Adrenal gland (tissue), 19 donors: ENCODE measurements at places on chromosomes 11 and 22.

DNA sequence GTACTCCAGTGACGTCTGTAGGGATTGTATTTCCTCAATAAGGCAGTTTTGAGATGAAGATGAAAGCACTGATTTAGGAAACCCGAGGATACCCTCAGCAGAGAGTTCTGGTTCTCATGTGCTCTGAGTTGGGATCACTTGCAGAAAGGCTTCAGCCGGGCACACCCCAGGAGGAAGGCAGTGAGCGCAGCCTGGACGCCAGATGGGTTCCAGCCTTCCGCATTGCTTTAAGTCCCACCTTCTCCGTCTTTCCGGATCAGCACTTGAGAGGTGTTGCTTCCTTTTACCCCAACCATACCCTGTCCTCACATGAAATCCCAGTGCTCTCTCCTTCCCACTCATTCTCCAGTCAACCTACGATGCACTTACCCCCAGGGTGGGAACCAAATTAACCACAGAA lies 239.5 kb upstream of the CADM1 start:
- no peak for DNase-seq

GRCh38 chr22:25219211-25219689 lies at the start of gene CRYBB2:
Gene CRYBB2 (plus strand): TSS chr22:25219639. CDS start chr22:25221430, 1,791 bp downstream.
- no peak for DNase-seq

DNA sequence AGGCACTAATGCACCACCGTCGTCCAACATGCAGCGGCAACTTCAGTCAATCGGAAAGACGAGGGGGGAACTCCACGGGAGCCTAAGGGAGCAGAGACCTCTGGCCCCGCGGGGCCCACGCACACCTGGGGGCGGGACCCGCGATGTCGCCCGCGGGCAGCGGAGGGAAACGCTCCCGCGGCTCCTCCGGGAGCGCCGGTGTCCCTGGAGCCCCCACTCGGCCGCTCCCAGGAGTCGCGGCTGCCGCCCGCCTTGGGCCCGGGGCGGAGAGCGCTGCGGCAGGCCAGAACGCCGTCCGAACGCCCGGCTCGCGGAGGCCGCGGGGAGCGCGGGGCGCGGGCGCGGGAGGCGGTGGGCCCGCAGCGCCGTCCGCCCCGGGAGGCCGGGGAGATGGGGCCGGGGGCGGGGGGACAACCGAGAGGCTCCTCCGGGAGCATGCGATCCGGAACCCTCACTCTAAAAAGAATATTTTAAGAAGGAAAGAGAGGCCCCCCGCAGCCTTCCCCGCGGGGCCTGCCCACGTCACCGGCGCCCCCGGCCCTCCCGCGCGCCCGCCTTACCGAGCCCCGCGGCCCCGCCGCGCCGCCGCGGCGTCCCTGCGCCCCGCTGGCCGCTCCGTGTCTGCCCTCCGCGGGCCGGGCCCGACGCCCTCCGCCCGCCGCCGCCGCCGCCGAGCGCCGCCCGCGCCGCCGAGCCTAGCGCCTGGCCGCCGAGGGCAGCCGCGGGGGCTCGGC lies 86.6 kb upstream of the ARHGAP32 start:
- DNase-seq, result peak; percentile 33

- no peak for DNase-seq
Measured at GRCh38 chr11:108931168-108931567, 266.3 kb downstream of the DDX10 start.

GRCh38 chr11:86218125-86219084 lies 26.1 kb upstream of the EED start:
- peak; percentile 65 for DNase-seq

GRCh38 chr11:62402226-62402959 lies 16.4 kb upstream of the SCGB1A1 start:
- peak; percentile 43 for DNase-seq

DNA sequence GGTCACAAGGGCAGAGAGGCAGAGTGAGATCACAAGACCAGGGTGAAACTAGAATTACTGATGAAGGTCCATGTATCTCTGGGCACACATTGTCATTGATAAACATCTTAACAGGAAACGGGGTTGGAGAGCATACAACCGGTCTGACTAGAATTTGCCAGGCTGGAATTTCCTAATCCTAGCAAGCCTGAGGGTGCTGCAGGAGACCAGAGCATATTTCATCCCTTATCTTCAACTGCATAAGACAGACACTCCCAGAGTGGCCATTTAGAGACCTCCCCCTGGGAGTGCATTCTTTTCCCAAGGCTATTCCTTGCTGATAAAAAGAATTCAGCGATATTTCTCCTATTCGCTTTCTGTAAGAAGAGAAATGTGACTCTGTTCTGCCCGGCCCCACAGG lies 84.6 kb upstream of the IZUMO1R start:
- no peak for DNase-seq

- peak; percentile 89 for DNase-seq
Measured at GRCh38 chr22:30422481-30423300, 2.9 kb upstream of the MTFP1 start.

- DNase-seq, result no peak
Measured at GRCh38 chr11:47551086-47551485, 1.8 kb downstream of the CELF1 start.

DNA sequence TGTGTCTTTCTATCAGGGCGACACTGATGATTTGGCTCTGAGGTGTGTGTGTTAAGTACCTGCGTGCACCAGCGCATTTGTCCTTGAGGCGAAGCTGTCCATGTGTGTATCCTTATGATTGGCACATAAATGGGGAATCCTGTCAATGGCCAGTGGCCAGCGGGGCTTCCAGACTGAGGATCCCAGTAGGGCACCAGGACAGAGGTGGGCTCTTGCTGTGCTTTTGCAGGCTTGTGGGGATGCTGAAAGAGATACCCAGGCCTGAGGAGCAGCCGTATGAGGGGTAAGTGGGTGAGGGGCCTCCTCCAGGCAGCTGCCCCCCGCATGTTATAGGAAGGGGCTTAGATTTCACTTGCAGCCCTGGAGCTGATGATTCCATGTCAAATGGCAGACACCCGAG lies 156.8 kb downstream of the ST3GAL4 start:
- no peak for DNase-seq

- peak; percentile 62 for DNase-seq
Measured at GRCh38 chr22:24553597-24554312, 1.2 kb downstream of the GUCD1 start.

DNA sequence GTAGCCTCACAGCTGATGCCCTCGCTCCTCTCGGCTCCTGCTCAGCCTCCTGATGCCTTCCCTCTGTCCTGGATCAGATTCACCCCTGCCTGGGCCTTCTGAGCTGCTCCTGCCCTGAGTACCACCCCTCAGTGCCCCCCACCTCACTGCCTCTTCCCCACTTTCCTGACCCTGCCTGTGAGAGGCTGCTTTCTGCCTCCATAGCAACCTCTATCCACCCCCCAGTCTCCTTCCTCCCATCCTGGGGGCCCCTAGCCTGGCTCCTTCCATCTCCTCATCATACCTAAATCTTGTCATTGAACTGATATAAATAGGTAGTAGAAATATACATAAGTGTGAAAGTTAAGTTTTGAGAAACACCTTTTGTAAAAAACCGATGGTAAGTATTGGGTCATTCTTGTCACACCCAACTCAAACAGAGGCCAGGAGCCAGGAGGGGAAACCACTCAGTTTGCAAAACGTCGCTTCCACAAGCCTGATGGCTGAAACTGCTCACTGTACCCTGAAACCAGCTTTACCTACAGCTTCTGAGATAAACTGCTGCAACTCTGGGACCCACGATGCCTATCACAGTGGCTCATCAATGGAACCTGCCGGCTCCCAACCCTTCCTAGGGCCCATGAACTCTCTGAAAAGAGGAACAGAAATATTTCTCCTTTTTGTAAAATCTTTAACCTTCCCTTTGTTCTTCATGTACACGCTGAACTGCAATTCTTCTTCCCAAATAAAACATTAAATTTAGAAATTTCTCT lies 4.8 kb upstream of the APOBEC3H start:
- no peak for DNase-seq

- DNase-seq, result no peak
Measured at GRCh38 chr11:92342034-92342720, 117.6 kb downstream of the FAT3 start.

DNA sequence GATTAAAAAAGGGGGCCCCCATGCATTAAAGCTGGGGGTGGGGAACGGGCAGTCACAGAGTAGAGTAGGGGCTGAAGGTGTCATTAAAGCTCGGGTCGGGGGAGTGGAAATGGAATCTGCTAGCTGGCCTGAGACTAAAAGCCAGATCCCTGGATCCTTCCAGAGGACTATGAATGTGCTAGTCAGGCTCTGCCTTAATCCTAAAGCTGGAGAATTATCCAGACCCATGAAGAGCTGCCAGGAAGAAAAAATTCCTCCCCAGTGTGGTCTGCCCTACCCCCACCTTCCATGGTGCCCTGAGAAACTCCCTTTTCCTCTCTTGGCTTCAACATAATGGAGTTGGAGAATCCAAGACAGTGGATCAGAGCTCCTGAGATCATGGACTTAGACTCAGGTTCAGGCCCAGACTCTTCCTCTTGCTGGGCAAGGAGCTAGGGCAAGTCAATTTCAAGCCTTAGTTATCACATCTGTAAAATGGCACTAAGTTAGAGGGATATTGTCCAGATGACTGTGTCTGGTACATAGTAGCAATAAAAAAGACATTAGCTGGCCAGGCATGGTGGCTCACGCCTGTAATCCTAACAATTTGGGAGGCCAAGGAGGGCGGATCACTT lies 24.0 kb upstream of the SMTN start:
- no peak for DNase-seq

GRCh38 chr11:120168960-120169681 lies 31.2 kb upstream of the TRIM29 start:
- peak; percentile 72 for DNase-seq

GRCh38 chr11:78284260-78284659 lies 95.5 kb downstream of the USP35 start:
- no peak for DNase-seq

DNA sequence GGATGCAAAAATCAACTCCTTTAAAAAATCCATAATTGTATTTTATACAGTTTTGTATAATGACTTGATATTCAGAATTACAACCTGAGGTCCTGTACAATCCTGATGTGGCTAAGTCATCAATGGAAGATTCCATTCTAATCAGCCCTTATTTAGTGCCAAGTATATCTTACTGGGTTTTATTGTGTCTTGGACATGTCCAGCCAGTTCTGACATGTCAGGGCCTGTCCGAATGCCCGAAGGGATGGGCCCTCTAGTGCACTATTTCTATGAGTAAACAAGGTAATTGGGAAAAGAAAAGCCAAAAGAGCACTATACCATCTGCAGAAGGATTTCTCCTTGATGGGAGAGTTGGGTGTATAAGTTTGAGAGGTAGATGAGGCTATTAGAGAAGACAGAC lies 412.9 kb downstream of the METTL15 start:
- no peak for DNase-seq

GRCh38 chr11:39541945-39542351 lies 1917.5 kb downstream of the LRRC4C start:
- no peak for DNase-seq

- DNase-seq, result no peak
Measured at GRCh38 chr11:126723665-126724045, 276.9 kb downstream of the KIRREL3 start.

DNA sequence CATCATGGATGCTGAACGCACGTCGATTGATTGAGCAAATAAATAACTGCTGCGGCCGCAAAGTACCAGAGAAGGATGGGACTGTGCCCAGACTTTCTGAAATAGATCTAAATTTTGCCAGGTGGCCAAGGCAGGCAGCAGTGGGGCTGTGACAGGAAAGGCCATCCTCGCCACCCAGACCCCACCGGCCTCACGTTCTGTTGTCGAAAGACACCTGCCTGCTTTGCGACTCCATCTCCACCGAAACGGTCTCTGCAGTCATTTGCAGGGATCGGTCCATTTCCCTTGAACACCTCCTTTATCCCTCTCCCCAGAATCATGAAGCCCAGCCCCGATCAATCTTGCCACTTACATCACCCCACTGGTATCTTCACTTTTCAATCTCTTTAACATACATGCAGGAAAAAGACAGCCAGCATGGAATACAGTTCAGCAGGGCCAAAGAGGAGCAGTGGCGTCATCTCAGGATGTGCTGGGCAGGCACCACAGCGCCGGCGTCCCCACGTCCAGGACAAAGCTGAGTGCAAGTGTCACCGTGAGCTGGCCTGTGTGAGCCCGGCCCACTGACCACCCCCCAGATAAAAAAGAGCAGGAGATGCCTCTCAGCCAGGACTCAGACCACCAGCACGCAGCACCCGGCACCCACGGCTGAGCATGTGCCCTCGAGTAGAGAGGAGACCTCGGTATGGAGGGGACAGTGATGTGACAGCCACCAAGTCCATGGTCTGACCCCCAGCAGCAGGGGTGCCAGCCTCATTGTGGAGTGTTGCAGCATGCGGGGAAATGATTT lies 610.3 kb downstream of the TBC1D22A start:
- peak; percentile 12 for DNase-seq

DNA sequence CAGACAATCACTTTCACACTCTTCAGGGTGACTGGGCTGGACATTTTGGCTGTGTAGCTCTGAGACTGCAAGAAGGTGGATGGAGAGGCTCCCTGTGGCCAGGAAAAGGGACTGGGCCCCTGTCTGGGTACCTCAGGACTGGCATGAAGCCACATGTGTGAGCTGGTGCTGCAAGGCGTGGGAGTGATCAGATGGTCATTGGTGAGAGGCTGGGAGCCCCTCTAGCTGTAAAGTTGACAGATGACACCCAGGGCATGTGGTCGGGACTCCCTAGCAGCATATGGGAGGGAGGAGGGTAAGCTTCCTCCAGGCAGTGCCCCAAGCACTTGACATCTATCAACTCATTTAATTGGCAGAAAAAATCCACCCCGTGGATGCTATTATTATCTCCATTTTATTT lies 18.9 kb upstream of the CABP2 start:
- no peak for DNase-seq

DNA sequence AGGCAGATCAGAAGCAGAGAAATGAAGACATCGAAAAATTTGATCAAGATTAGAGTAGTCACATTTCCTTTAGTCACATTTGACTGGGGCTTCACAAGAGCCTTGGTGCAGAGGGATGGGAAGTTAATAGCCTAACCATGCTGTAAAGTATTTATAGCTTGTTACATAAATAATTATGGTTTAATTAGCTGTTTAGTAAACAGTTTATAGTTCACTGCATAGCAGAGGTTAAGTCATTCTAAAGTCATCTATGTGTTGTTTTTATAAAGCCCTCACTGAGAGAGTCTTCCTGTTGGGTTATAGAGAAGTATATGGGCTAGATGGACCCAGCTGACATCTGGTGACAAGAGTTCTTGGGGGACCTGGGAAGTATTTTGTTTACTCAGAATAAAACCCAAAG lies 47.1 kb downstream of the INSC start:
- no peak for DNase-seq

GRCh38 chr22:50518606-50519005 lies 6.8 kb downstream of the SCO2 start:
- DNase-seq, result no peak
